ENCODE measurements at places on chromosomes 16 and 17. TPM values are rescaled to one million over a fixed set of nuclear protein-coding genes. Genes with fewer than 3 reads are reported as not detected.

Gene GCGR
- not detected for total RNA-seq

Gene CMTM2
- 0.22 TPM for total RNA-seq

Gene ITGA2B
- total RNA-seq = 0.31 TPM

Gene UBE2I
- total RNA-seq = 238 TPM

Gene HBM
- total RNA-seq = not detected

Gene GUCY2D
- not detected for total RNA-seq

Gene TGFB1I1
- 1.1 TPM for total RNA-seq
